ENCODE measurements at places on chromosomes 16 and 17.

- no peak for DNase-seq
Observed at GRCh38 chr17:28466001-28466400, 7.4 kb upstream of the SLC13A2 start.

- DNase-seq, result no peak
Observed at GRCh38 chr17:38556239-38556638, 49.5 kb downstream of the SRCIN1 start.

DNA sequence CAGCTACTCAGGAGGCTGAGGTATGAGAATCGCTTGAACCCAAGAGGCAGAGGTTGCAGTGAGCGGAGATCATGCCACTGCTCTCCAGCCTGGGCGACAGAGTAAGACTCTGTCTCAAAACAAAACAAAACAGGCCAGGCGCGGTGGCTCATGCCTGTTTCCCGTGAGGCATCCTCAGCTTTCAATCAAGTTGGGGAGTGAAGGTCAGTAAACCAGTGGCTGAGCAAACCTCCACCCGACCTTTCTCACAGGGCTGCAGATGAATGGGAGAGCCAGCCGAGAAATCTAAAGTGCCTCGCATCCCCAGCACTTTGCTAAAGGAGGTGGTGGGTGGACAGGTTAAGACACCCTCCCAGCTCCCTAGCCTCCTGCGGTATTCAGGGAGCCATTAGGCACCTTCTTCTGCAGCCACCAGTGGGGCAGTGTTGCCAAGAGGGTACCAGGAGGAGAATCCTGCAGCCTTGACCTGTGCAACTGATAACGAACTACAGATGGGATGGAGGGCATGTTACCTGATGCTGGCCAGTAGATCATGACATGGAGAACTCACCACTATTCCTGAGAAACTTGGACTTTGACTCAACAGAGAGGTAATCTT, 59.0 kb downstream of the KPNA2 start:
- DNase-seq, result no peak

GRCh38 chr16:28585674-28586073, 11.2 kb downstream of the SULT1A2 start:
- DNase-seq, result no peak

GRCh38 chr16:55624696-55625095, 31.1 kb upstream of the SLC6A2 start:
- DNase-seq, result no peak

DNA sequence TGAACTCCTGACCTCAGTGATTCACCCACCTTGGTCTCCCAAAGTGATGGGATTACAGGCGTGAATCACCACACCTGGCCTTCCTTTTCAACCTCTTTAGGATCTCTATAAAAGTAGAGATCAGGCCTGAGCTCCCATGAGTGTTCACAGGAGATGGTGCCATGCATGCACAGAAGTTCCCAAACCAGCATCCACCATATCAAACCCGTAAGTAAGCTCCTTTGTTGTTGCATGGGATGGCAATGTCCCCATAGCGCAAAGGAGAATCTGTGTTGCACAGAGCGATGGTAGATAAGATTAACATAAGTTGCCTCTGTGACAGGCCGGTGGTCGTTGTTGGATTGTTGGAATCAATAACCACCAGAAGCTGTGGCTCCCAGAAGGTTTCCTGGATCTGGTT, 34.8 kb upstream of the PPM1D start:
- DNase-seq, result no peak

- DNase-seq, result peak; percentile 71
Observed at GRCh38 chr17:16329519-16330271, 23.6 kb downstream of the CENPV start.

DNA sequence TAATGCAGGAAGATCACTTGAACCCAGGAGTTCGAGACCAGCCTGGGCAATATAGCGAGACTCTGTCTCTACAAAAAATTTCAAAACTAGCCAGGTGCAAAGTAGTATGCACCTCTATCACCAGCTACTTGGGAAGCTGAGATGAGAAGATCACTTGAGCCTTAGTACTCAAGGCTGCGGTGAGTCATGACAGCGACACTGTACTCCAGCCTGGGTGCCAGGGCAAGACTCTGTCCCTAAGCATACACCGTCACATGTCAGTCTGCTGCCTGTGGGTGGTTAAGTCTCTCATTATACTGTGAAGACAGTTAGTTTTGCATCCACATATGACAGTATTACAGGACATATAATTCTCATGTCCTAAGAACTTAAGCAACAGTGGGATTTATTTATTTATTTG, 21.8 kb downstream of the NMRAL1 start:
- DNase-seq, result no peak

- no peak for DNase-seq
Observed at GRCh38 chr16:78830599-78830998, 731.1 kb downstream of the WWOX start.

DNA sequence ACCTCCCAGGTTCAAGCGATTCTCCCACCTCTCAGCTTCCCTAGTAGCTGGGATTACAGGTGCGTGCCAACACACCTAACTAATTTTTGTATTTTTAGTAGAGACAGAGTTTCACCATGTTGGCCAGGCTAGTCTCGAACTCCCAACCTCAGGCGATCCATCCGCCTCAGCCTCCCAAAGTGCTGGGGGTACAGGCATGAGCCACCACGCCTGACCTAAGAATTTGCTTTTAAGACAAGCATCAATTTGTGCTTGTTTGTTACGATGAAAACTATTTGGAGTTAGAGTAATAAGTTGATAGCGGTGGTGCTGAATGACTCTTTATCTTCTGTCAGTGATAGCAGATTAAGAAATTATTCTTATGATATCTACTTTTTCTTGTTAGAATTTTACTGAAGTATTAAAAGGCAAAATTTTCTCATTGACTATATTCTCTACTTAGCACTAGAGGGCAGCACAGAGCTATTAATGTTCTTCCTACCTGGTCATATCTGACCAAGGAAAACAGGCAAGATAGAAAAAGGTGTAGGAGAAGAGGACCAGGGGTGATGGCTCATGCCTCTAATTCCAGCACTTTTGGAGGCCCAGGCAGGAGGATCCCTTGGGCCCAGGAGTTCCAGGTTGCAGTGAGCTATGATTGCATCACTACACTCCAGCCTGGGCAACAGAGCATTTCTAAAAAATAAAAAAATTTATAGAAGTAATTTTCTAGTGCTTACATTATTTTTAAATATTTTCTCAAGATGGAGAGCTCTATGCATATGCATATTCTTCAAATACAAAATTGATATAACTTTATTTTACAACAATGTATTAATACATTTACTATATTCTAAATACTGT, 24.5 kb downstream of the STXBP4 start:
- peak; percentile 71 for DNase-seq

GRCh38 chr16:4890686-4891085, 43.4 kb downstream of the UBN1 start:
- no peak for DNase-seq

DNA sequence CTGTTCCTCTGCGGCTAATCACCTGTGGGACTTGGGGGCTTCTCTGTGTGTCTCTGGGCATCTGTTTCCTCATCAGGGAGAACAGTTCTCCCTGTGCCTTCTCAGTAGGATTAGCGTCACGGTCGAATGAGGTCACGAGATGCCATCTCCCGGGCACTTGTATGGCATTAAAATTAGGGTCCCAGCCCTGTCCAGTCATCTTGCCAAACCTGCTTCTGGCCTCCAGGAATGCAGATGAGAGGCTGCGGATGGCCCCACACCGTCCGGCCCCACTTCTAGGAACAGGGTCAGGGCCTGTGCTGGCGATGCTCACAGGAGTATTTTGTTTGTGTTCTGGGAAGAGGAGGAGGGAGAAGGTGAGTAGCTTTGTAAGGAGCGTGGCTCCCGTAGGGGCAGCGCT, 58.5 kb downstream of the OR1D5 start:
- DNase-seq, result no peak

DNA sequence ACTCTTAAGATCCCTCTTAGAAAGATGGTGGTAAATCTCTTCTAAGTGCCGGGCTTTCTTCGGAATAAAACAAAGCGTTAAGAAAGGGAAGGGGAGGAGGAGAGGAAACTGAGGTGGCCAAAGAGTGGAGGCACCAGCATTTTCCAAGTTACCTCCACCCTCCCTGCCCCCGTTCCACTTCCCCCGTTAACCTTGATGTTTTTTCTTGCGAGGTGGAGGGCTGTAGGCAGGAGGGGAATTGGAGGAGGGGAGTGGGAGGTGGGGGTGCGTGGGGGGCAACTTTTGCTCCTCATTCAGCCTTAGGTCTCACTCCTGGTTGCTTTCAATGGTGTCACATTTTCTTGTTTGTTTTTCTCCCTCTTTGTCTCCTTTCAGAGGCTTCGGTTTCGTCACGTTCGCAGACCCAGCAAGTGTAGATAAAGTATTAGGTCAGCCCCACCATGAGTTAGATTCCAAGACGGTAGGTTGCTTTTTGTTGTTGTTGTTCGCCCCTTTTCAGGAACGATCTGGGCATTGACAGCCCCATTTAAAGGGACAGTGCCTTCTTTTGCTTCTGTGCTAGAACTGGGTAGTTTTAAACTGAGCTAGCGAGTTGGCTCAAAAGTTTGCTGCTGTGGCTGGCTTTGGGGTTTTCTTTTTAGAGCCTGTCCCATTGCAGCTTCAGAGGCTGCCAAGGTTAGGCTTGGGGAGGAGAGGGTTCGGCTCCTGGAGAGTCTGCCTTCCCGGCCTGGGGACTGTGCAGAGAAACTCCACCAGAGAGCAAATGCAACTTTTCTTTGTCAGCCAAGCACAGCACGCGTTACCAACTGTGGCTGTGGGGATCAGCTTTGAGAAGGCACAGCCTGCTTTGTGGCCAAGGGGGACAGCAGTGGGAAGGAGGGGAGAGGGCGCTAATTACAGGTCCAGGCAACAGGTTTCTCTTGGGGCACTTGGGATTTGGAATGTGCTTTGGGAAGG, 1.9 kb downstream of the MSI2 start:
- DNase-seq, result no peak

- DNase-seq, result no peak
Observed at GRCh38 chr16:50653633-50654519, 27.2 kb downstream of the SNX20 start.

- DNase-seq, result no peak
Observed at GRCh38 chr16:84927621-84928591, 83.4 kb downstream of the ZDHHC7 start.

- DNase-seq, result no peak
Observed at GRCh38 chr17:158379-158778, 21.0 kb downstream of the SCGB1C2 start.

DNA sequence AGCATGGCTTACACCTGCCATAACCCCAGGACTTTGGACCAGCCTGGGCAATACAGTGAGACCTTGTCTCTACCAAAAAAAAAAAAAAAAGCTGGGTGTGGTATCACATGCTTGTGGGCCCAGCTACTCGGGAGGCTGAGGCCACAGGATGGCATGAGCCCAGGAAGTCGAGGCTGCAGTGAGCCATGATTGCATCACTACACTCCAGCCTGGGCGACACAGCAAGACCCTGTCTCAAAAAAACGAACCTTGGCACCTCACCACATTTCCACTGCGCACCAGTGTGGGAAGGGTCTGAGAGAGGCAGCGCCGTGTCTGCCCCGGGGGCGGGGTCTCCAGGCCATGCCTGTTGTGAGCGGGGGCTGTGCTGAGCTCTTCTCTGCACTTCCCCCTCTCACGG, 6.3 kb downstream of the ACSF3 start:
- no peak for DNase-seq

DNA sequence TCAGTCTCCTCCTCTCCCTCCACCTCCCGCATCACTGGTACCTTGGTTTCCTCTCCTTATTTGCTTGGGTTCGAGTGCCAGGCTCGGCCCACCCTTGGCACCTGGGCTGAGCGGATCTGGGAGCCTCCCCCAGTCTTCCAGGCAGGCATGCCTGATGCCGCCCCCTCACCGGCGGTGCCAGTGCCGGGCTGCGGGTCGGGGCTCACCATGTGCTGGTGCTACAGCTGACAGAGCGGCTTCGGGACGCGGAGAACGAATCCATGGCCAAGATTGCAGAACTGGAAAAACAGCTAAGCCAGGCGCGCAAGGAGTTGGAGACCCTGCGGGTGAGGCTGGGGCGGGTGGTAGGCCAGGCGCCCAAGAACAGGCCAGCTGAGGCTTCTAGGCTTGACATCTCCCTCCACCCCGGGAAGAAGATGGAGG, 19.2 kb downstream of the FMNL1 start:
- DNase-seq, result no peak

- DNase-seq, result no peak
Observed at GRCh38 chr17:45290269-45290765, 26.5 kb downstream of the MAP3K14 start.

DNA sequence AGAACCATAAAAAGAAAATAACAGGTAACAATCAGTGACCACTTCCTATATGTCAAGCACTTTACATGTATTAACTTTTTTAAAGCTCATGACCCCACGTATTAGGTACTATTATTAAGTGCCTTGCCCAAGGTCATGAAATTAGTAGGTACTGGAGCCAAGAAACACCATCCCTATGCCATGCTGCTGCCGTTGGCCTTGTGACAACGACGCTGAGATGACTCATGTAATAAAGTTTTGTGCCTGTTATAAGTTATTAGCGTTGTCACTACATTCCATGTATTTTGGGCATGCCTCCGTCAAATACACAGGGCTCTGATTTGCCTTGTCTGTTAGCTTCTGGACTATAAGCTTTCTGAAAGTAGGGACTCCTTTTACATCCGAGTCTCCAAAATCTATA, 1.4 kb downstream of the BBS2 start:
- DNase-seq, result no peak

GRCh38 chr17:42766124-42766523, 5.1 kb downstream of the RAMP2 start:
- DNase-seq, result no peak

GRCh38 chr17:29219378-29220047, 27.1 kb upstream of the CRYBA1 start:
- peak; percentile 91 for DNase-seq

- no peak for DNase-seq
Observed at GRCh38 chr17:28811651-28812090, 30.9 kb downstream of the FAM222B start.

DNA sequence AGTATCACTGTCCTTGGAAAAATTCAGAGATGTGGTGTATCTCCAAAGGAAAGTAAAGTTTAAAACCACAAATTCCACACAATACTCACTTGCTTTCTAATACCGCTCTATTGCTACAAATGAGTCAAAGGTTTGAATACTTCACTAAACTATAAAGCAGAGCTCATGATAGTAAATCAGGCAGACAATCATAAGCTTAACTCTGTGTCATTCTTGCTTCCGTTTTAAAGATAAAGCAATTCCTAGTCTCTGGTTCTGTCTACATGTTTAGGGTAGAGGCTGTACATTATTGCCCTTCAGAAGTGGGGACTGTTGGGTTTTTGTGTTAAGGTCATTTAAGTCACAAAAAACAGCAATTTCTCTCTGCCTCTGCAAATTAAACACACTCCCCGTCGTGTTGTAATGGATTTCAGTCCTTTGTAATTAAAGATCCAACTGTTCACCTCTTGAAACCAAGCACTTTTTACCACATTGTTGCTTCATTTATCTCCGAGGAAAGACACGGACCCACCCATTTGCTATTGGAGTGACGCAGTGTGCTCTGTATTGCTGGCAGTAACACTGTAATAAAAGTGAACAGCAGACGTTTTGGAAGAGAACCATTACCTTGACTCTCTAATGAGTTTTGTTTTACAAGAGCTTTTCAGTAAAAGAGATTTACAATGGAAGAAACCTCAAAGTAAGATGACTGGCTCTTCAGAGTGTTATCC, 83.1 kb upstream of the CNTNAP4 start:
- no peak for DNase-seq

Measured in HTR-8/SVneo (cell line).